NCI-H69 (cell line): ENCODE measurements at places on chromosomes 7 and 10.
A peak's percentile ranks its signal among the peaks of the same experiment; 100 is the strongest.

- DNase-seq, result peak; percentile 64
These were observed 72.6 kb upstream of the PDLIM1 start for GRCh38 chr10:95363303-95363912.

DNA sequence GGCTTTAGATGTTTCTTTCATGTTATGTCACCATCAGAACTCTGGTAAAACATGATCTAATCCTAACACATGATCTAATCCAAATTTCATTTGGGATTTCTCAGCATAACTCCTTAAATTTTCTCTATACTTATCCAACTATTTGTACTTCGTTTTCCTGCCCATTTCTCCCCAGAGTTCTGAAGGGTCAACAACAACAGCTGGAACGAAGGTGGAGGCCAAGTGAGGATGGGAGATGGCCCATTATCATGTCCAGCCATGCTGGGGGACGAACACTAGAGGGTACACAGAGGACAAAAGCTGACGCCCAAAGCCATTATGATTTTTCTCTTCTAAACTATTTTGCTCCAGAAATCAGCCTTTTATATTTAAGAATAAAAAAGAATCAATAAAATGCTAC, 185.4 kb downstream of the DOCK4 start:
- DNase-seq, result no peak

- DNase-seq, result no peak
These were observed 17.9 kb downstream of the CLRN3 start for GRCh38 chr10:127874671-127875448.

- DNase-seq, result peak; percentile 73
These were observed 3.7 kb upstream of the DPYSL4 start for GRCh38 chr10:132183046-132183445.

DNA sequence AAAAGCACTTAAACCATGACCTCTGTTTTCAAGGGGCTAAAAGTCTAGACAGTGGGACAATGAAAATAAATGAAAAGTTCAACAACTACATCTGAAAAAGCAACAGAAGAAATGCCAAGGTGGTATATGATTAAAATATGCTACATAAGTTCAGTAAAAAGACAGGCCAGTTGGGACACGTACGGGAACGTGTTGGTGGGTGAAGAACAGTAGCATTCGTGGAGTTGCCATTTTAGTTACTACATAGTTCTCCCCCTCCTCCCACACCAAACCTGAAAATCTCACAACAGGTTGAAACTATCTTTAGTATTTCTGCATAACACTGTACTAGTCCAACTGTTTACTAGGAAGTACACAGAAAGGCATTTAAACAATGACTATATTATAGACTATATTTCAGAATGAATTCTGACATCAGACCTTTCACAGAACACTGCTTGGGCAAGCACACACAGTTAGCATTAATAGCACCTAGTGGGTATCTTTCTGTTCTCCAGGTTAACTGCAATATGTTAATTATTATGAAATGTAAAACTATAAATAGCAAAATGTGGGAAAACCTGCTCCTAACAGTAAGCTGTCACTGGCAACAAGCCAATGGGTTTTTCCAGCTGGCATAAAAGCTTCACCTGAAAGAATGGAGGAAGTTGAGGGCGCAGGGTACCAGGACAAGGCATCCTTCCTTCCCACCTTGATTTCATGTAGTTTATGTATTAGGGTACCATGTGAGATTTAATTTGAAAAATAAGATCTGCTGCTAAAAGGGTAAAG, 135.0 kb downstream of the STRA8 start:
- peak; percentile 53 for DNase-seq

DNA sequence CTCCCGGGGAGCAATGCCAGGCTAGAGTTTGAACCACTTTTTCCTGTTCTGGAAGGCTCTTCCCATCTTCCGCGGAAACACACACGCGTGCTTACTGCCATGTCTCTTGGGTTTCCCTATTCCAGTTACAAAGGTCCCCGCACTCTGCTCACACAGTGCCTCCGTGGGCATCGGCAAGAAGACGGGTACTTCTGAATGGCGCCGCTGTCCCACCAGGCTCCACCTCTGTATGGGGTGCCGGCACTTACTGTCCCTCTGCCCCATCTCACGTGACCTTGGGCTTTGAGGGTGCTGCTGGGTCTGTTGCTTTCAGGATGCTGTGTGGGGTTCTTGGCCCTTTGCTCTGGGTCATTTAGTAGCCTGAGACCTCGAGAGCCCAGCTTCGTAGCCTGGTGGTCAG, 170.7 kb upstream of the SH2B2 start:
- DNase-seq, result no peak

DNA sequence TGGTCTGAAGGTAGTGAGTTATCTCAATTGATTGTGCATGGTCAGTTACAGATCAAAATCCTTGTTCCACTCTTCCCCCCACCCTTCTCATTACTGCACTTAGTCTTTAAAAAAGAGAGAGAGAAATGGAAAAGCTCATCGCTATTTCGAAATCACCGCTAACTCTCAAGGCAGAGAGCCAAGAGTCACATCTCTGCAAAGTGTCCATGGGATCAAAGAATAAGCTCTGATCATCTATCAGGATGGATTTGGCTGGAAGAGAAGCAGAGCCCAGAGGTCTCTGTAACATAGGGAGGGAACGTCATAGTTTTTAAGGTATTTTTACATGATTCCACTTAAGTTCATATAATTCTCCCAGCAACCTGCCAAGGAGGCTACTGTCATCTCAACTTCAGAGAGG, 30.0 kb upstream of the MYH16 start:
- DNase-seq, result no peak

DNA sequence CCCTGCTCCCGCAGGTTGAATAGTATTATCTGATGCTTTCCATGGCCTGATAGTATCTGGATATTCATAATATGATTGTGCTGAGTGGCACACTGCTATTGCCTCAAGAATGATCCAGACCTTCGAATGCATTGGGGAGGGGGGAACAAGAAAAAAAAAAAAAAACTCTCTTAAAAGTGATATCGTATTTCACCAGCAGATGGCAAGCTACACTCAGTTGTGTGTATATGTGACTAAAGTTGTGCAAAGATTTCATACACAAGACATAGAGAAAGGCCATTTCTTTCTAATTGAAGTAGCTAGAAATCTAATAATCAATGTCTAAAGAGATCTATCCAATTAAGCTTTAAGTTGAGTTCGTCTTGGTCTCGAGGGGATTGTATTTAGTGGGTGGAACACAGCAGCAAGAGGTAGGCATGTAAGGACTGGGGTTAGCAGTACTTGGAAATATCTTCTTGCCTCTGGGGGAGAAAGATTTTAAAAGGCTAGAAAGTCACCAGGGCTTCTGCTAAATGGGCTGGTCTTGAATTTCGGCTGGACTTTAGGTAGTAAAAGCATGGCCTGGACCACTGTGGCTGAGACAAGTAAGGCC, 15.3 kb downstream of the SFRP4 start:
- DNase-seq, result peak; percentile 39

- DNase-seq, result peak; percentile 74
These were observed 95.8 kb downstream of the SEMA3C start for GRCh38 chr7:80823057-80823456.

GRCh38 chr7:81803267-81803666, 33.4 kb upstream of the HGF start:
- DNase-seq, result peak; percentile 25

- no peak for DNase-seq
These were observed 5.1 kb upstream of the PMPCB start for GRCh38 chr7:103292122-103292521.

GRCh38 chr10:62732841-62733653, 71.5 kb upstream of the ADO start:
- DNase-seq, result no peak

- DNase-seq, result no peak
These were observed 44.6 kb downstream of the CFAP46 start for GRCh38 chr10:132897516-132898381.

DNA sequence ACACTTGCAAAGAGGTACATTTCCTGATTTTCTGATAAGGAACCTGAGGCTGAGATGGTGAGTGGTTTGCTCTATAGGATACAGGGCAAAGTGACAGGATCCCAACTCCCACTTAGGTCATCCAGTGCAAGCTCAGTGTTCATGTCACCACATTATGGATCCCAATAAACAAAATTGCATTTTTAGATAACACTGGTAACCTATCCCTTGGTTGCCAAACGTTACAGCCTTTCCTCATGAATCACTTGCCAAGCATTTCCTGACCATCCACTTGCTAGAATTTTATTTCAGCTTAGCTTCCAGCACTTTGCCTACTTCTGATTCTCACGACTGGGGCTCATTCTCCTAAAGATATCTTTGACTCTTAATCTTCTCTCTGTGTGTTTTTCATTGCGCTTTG, 131.4 kb upstream of the ODAD2 start:
- no peak for DNase-seq

GRCh38 chr7:155289107-155289506, 8.6 kb upstream of the INSIG1 start:
- no peak for DNase-seq

DNA sequence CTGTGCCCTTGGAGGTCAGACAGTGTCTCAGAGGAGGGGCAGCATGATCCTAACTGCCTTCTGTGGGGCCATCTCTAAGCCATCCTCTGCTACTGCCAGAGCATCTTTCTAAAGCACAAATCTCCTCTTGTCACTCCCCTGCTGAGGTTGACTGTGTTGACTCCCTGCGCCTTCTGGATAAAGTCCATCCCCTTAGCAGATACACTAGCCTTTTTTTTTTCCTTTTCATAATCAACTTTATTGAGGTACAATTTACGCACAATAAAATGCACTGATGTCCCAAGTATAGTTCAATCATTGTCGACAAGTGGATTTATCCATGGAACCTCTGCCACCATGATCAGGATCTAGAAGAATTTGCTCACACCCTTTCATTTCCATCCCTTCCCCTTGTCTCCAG, 150.1 kb downstream of the SPAG6 start:
- no peak for DNase-seq

- DNase-seq, result no peak
These were observed 133.1 kb upstream of the NPS start for GRCh38 chr10:127415901-127416581.

- DNase-seq, result peak; percentile 33
These were observed 260.7 kb downstream of the BICC1 start for GRCh38 chr10:58773341-58773740.

GRCh38 chr10:95813054-95813685, 57.2 kb downstream of the ENTPD1 start:
- no peak for DNase-seq

GRCh38 chr10:69960988-69961880, 91.4 kb upstream of the MACROH2A2 start:
- peak; percentile 11 for DNase-seq

DNA sequence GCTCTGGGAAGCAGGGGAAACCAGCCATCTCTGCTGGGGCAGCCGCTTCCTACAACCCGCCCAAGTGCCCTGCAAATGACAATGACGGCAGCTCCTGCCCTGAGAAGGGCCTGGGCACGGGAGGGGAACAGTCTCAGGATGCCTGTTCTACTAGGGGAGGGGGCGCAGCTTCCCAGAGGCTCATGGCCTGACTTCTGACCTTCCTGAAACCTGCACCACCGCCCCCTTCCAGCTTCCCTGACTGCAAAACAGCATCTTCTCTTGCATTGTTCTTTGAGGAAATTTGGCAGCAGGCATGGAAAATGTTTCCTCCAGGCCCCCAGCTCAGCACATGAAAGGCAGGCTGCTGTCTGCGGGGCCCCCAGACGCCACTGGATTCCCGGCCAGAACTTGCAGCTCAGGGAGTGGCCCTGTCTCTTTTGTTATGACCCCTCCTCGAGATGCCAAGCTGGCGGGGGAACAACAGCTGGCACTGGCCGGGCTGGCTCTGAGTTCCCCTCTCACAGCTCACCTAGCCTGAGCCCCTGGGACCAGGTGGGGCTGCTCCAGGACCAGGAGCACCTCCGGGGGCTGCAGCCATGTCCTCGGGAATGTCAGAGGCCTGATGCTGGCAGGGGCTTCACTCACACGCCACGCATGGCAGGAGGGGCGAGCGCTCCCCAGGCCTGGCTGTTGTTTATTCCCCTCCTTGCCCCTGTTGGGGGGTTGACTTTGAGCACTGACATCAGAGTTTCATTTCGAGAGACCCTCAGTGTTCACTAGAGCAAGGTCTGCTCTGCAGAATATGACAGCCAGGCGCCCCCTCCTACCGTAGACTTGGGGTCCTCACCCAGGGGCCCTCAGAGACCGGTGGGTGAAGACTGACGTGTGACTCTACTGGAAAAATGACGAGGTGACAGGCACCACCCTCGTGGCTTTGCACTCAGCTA, 62.7 kb downstream of the CALML3 start:
- DNase-seq, result peak; percentile 29

- no peak for DNase-seq
These were observed 2.2 kb downstream of the HOXA5 start for GRCh38 chr7:27141137-27141922.

GRCh38 chr7:35386082-35386815, 132.3 kb upstream of the TBX20 start:
- DNase-seq, result no peak

GRCh38 chr10:7274293-7274692, 136.5 kb downstream of the SFMBT2 start:
- no peak for DNase-seq

GRCh38 chr10:11697718-11698527, 44.3 kb upstream of the ECHDC3 start:
- peak; percentile 34 for DNase-seq

DNA sequence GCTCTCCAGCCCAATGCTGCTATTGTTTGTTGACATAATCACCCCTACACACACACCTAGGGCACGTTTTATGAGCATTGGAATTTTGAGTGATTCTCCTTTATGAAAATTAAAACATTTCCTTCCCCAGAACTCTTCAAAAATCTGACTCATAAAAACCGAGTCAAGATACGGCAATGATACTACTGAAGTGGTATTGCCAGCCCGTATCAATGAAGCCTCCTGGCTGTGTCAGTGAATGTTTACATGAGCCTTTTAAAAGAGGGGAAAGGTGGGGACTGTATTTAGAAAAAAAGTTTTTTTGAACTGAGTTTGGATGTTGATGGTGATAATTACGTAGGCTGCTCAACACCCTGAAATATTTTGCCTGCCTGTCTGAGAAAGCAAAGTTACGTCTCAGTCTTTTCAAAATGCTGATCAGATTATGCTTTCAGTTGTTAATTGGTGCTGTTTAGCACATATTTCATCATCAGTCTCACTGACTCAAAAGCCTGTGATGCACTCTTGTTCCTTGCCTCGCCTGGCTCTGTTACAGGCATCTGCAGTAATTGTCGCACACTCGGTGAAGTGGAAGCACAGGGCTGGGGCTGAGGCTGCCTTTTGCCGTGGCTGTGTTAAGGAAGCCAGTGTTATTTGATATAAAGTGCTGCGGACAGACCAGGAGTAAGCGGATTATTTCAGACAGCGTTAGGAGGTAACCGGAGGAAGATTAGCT, 157.4 kb upstream of the TCF7L2 start:
- DNase-seq, result peak; percentile 11

DNA sequence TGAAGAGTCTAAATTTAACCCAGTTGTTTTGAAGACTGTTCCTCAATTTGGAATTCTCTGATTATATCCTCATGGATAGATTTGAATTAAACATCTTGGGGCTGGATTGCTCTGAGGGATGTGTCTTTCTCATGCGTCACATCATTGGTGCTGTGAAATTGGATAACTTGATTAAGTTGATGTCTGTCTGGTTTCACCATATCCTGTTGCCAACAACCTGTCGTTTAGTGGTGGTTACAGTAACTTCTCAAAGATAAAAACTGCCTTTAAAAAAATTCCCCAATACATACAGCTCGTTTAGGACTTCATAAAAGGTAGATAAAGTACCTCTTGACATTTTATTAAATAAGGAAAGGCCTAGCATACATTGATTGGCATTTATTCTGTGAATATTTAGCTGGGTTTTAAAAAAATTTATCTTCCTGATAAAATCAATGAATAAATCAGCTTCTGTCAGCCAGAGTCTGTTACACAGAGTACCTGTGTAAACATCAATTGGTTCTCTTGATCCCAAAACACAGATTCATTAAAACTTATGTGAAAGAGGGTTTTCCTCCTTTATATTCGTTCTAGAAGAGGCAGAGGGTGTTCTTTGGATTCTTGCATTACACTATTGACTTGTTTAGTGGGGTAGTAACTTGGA, 10.5 kb downstream of the CRCP start:
- DNase-seq, result no peak
